ENCODE measurements at places on chromosomes 16 and 17.

DNA sequence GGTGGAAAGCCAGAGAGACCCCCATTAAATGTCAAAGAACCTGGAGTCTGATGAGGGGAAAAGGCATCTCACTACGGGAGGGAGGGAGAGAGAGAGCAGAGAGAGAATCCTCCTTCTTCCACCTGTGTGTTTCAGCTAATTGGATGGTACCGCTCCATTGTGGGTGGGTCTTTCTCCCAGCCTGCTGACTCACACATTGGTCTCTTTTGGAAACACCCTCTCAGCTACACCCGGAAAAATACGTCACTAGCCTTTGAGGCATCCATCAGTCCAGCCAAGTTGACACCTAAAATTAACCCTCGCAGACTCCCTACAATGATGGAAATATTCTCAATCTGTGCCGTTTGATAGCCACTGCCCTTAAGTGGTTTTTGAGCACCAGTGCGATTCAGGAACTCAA, 100.4 kb downstream of the ELAC2 start:
- no peak for DNase-seq

DNA sequence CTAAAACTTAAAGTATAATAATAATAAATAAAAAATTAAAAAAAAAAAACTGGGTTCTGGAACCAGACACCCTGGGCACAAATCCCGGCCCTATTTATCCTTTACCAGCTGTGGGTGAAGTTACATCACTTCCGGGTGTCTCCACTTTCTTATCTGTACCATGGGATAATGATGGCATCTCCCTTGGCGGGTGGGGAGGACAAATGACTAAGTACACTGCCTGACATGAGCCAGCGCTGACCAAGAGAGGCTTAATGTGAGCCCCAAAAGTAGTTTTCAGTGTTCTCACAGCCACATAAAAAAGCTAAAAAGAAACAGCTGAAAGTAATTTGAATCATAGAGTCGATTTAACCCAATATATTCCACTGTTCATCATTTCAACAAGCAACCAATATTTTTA, 424.9 kb downstream of the SOX9 start:
- no peak for DNase-seq

GRCh38 chr16:80614908-80615671, 74.3 kb downstream of the DYNLRB2 start:
- peak; percentile 71 for DNase-seq

- DNase-seq = peak; percentile 1
Observed at GRCh38 chr17:58870747-58871146, 115.1 kb downstream of the PPM1E start.

GRCh38 chr17:38508954-38509771, 80.9 kb downstream of the ARHGAP23 start:
- peak; percentile 67 for DNase-seq

- DNase-seq = no peak
Observed at GRCh38 chr17:65489413-65490155, 71.9 kb downstream of the AXIN2 start.

GRCh38 chr16:1895068-1895467, 23.1 kb upstream of the MEIOB start:
- DNase-seq = no peak

- DNase-seq = peak; percentile 59
Observed at GRCh38 chr17:57085448-57086068, 512 bp downstream of the AKAP1 start.

DNA sequence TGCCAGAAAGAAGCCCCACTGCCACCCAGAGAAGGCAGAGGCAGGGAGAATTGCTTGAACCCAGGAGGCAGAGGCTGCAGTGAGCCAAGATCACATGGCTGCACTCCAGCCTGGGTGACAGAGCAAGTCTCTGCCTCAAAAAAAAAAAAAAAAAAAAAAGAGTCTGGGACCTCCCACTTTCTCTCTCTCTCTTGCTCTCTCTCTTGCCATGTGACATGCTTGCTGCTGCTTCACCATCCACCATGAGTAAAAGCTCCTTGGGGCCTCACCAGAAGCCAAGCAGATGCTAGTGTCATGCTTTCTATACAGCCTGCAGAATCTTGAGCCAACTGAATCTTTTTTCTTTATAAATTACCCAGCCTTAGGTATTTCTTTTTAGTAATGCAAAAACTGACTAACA, 21.5 kb upstream of the SRSF1 start:
- DNase-seq = no peak

- no peak for DNase-seq
Observed at GRCh38 chr16:49631187-49632041, 224.5 kb downstream of the ZNF423 start.

- DNase-seq = no peak
Observed at GRCh38 chr17:77364381-77364911, 223.7 kb downstream of the SEC14L1 start.

DNA sequence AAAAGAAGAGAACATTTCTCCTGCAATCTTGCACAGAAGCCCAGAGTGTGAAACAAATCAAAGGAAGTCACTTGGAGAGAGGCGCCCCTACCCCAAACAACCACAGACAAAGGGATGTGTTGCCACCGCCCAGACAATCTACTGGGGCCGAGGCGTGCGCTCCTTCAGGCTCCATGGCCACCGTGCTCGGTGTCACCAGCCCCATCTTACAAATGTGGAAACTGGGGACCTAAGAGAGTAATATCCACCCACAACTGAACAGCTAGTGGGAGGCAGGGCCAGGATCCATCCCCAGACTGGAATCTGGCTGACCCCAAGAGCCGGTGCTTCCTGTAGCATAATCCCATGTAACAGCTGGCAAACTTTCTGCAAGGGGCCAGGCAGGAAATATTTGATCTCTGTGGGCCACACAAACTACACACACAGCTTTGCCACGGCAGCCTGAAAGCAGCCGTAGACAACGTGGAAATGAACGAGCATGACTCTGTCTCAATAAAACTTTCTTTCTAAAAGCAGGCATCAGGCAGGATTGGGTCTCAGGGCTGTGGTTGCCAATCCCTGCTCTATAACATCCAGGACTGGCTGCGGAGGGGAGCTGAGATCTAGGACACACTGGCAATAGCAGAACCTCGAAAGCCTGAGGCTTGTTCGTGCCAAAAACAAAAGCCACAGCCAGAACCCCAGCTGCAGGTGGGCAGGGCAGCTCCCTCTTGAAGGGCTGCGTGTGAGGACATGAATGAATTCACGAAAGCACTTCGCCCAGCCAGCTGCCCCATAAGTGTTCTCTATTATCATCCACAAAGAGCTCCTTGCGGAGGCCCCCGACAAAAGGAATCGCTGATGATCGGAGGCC, 26.6 kb upstream of the GINS2 start:
- DNase-seq = peak; percentile 76

DNA sequence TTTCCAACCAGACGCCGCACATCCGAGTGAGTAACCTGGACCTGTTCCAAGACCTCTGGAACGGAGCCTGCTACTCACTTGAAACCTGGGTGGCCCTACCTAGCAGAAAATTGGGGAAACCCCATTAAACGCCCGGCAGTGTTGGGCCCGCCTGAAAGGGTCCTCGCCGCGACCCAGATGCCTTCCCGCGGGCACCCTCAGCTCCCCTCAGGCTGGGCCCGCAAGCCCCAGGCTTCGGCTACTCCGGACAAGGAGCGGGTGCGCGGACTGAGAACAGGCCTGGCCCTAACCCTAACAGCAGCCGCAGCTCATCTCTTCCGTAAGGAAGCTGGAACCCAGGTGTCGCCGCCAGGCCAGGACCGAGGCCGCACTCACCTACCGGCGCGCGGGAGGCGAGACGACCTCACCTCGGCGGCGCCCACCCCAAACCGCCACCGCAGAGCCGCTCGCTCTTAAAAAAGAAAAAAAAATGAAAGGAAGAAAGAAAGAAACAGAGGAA, 344 bp downstream of the PSME3IP1 start:
- DNase-seq = peak; percentile 84

DNA sequence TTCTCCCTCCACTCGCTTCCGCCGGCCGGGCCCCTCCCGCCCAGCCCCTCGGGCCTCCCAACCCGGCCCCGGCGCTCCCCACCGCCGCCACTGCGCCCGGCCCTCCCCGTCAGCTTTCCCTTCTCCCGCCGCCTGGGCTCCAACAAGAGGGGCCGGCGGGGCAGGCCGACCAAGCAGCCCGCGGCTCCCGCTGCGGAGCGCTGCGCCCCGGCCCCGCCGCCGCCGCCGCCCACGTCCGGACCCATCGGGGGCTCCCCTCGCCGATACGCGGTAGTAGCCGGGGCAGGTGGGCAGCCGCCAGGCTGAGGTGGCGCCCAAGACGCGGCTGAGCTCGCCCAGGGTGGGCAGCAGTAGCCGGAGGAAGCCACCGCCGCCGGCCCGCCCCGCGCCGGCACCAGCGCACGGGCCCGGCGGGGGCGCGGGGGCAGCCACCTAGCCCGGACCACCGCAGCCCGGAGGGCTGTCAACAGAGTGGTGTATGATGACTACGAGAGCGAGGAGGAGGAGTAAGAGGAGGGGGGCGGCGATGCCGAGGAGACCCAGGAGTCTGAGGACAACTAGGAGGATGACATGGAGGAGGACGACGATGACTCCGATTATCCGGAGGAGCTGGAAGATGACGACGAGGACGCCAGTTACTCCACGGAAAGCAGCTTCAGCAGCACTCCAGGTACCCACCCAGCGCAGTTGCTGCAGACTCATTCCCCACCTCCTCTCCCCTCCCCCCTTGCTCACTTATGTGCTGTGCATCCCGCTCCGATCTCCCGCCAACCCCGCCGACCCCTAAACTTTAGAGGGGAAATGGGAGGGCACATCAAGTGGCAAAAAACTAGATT, 498 bp downstream of the LRRC37B start:
- DNase-seq = peak; percentile 57

DNA sequence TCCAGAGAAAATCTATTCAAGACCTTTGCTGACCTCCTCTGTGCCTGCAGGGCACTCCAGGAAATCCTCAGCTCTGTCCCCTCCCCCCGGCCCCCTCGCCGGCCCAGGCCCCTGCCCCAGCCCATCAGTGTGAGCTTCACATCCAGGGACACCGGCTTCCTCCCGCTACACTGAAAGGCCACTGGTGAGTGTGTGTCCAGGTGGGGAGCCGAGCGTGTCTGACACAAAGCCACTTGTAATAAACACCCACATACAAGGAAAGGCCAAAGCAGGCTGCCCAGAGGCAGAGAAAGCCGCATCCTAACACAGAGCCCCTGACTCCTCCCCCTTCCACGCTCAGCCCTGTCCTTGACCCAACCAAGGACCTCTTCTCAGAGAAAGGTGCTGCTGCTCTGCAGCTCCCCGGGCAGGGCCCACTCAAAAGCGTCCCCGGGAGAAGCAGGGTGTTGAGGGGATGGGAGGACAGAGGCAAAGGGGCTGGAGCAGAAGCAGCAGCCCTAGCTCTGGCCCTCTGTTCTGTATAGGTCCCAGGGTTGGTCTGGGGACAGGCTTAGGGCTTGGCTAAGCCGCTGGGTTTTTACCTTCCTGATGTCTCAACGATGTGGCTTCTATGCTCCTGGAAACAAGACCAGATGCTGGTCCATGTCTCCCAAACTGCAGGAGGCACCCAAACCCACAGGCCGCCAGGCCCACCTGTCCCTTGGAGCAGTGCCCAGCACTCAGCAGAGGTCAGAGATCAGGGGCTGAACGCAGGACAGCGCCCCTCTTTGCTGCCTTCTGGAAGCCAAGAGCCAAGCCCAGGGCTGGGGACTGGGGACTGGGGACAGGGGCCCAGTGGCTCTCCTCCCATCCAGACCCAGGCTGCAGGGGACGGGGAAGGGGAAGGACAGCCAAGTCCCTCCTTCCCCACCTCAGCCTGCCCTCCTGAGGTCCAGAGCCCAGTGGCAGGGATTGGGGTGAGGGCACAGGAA, 15.3 kb downstream of the MNT start:
- DNase-seq = no peak

- no peak for DNase-seq
Observed at GRCh38 chr16:26252598-26252997, 560.8 kb downstream of the HS3ST4 start.

DNA sequence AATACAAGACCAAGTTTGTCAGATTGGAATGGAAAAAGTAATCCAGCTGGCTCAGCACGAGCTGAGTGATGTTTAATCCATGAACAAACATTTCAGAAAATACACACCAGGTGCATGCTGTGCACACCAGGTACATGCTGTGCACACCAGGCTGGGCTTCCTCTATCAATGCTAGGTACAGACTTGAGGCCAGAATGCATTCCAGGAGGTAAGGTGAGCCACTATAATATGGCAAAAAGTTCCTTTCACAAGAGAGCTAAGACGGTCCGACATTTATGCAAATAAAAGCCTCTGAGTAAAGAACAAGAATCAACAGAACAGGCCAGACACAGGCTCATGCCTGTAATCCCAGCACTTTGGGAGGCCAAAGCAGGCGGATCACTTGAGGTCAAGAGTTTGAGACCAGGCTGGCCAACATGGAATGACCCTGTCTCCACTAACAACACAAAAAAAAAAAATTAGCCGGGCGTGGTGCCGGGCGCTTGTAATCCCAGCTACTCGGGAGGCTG, 128.2 kb downstream of the ZNF778 start:
- no peak for DNase-seq

- no peak for DNase-seq
Observed at GRCh38 chr17:78965491-78965924, 14.2 kb downstream of the LGALS3BP start.

DNA sequence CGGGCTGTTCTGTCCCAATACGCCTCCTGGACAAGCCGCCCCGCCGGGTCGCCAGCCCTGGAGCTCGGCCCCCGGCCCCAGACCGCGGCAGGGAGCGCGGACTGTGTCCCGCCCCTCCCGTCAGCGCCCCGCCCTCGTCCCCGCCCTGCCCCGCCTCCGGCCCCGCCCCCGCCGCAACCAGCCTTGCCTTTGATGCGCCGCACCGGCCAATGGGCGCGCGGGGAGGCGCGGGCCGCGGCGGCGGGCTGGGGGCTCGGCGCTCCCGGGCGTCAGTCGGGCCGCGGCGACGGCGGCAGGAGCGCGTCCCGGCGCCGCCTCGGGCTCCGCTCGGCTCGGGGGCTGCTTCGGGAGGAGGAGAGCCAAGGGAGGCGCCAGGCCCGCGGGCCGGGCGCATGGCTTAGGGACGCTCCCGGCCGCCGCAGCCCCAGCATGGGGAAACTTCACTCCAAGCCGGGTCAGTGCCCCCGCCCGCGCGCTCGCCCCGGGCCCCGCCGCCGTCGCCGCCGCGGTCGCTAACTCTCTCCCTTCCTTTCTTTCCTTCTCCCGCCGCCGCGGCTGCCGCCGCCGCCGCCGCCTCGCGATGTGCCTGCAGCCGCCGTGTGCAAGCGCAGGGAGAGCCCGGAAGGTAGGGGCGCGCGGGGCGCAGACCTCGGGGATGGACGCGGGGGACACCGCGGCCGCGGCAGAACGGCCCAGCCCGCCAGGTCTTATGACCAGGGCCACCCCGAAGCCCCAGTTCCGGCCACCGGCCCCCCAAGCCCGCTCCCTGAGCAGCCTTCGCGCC, at the start of gene NKD1:
Gene NKD1 (plus strand): TSS at position 272 of the 784 bp plus-strand sequence. CDS start 158 bp downstream, at position 430.
- DNase-seq = peak; percentile 62

DNA sequence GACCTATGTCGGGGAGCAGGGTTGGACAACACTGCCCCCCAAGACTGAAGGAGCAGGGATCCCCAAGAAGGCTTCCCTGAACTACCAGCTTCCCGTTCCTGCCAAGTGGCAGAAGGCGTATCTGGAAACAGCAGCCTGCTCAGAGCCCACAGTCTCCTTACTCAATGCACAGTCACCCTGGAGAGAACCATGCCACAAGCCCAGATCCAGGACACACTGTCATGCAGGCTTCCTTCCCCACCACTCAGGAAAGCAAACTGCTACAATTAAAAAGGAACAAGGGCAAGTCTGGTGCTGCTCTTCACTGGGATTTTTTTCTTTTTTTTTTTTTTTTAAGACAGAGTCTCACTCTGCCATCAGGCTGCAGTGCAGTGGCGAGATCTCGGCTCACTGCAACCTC, 8.2 kb downstream of the WDR45B start:
- no peak for DNase-seq

All from dermis blood vessel endothelial cell (primary cell).